ENCODE measurements at places on chromosomes 5 and 9.

DNA sequence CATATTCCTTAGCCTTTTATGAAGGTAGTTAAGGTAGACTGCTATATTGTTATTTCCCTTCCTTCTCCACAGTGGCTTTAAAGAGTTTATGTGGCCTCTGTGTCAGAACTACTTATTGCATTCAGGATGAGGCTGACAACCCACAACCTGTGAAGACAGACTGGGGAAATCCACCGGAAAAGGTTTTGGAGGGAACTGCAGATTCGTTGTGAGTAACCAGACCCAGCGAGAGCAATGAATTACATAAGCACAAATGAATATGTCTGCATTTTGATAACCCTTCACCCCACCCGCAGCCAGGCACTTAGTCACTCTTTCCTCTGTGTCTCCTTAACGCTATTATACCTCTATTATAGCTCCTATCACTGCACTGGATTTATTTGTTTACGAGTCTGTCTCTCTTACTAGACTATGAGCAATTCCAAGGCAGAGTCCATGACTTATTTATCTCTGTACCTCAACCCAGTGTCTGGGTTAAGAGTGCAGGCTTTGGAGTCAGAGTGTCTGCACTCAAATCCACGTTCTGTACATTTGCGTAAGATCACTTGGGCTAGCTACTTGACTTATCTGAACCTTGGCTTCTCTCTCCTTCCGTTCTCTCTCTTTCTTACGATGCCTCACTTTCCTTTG is 19.2 kb downstream of the KCTD16 start:
- peak; percentile 93 for DNase-seq

- DNase-seq, result no peak
These were observed 144.5 kb upstream of the SEMA6A start for GRCh38 chr5:116719106-116719505.

DNA sequence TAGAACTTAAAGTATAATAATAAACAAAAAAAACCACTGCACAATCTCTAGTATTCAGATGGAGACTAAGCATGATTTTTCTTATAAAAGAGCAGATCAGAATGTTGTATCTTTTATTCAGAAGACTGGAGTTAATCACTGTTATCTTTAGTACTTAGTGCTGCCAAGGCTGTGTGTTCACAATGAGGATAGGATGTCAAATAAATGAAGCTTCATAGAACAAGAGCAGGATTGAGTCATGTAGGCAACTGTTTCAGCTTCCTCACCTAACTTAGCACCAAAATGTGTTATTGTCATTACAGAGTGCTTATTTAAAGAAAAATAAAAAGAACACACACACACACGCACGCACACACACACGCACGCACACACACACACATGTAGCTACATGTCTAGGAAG is 58.1 kb upstream of the CDKN2B start:
- DNase-seq, result no peak

- no peak for DNase-seq
These were observed 37.6 kb upstream of the ANGPTL2 start for GRCh38 chr9:127159949-127160610.

- no peak for DNase-seq
These were observed 2.0 kb downstream of the IL31RA start for GRCh38 chr5:55853041-55853670.

DNA sequence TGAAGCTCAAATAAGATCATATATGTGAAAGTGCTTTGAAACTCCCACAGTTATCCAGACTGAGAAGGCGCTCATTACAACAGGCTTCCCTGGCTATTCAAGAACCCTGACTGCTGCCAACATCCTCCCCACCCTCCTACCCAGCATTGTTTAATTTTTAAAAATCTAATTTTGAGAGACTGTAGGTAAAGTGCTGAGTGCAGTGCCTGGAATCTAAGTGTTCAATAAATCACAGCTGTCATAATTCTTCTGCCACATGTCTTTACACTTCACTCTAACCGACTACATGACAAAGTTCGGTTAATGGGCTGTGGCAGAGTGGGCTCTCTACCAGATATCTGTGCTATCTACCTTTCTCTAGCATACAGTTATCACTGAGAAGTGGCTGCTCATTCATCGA is 255.6 kb upstream of the C9orf72 start:
- DNase-seq, result no peak

- DNase-seq, result peak; percentile 46
These were observed 9.6 kb downstream of the PFDN1 start for GRCh38 chr5:140293091-140293848.

- peak; percentile 50 for DNase-seq
These were observed 1.6 kb downstream of the LMX1B start for GRCh38 chr9:126615245-126615790.

- DNase-seq, result no peak
These were observed 204.0 kb upstream of the PUM3 start for GRCh38 chr9:3047912-3048311.
